ENCODE measurements at places on chromosomes 2 and 18. TPM values are rescaled to one million over a fixed set of nuclear protein-coding genes. Genes with fewer than 3 reads are reported as not detected.

Gene C2orf80
- polyA plus RNA-seq, result not detected

Gene KCNG2
- not detected for polyA plus RNA-seq

Gene NCKAP5
- polyA plus RNA-seq, result 0.53 TPM

Gene CAVIN2
- 4.2 TPM for polyA plus RNA-seq

Gene KRTCAP3
- polyA plus RNA-seq, result 33.0 TPM

Gene SERPINB8
- polyA plus RNA-seq, result 3.1 TPM

Gene C1QL2
- polyA plus RNA-seq, result 0.15 TPM

Gene GPC1
- 23.2 TPM for polyA plus RNA-seq

Gene ALPG
- polyA plus RNA-seq, result not detected

Gene CROCC2
- polyA plus RNA-seq, result 0.05 TPM

Gene CCDC85A
- polyA plus RNA-seq, result 0.27 TPM

Gene CD28
- 0.08 TPM for polyA plus RNA-seq

Gene CLEC4F
- polyA plus RNA-seq, result 0.56 TPM

Gene ONECUT2
- polyA plus RNA-seq, result 1.7 TPM

Gene RAPH1
- 3.7 TPM for polyA plus RNA-seq

Gene TCF23
- not detected for polyA plus RNA-seq

Gene CHST10
- polyA plus RNA-seq, result 3.5 TPM

Gene LRATD1
- 7.9 TPM for polyA plus RNA-seq

Gene CFAP221
- polyA plus RNA-seq, result 25.3 TPM

Data from pancreas (tissue), 10 donors.